ENCODE measurements at places on chromosomes 12 and 14.

GRCh38 chr12:14699923-14700322 is 3.5 kb upstream of the GUCY2C start:
- DNase-seq, result no peak

DNA sequence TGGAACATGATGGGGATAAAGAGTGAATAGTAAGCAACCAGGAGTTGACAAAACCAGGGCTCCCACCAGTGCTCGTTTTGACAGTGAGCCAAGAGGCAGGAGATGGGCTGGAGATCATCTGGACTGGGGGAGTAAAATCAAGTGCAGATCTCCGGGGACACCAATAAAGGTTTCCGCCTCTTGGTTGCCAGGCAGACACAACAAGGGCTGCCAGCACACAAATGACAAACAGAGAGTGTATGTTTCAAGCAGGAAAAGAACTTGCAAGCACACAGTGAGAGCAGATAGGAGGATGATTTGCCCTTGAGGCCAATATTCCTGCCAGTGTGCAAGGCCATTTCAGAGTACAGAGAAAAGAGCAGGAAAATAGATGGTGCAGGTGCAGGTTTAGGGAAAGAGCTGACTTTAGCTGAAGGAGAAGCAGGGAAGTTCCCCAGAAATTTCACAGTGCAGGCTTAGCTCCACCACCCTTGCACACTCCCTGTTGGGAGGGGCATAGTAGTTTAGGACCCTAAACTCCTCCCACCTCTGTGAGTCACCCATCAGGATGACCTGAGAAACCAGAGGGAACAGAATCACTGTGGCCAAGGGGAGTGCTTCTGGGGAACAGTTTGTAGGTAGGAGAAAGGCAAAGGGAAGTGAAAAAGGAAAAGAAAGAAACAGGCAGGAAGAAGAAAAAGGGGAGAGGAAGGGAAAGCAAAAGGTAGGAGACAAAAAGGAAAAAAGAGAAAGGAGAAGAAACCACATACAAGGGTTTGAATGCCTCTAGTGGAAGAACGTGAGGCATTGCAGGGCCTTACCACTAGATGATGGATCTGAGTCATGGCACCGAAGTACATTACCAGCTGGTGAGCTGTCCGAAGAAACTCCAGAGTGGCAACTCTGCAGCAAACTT is 404.4 kb downstream of the SLC6A15 start:
- DNase-seq, result peak; percentile 46

- DNase-seq, result no peak
These were observed 84.6 kb downstream of the SLC38A6 start for GRCh38 chr14:61065656-61066055.

DNA sequence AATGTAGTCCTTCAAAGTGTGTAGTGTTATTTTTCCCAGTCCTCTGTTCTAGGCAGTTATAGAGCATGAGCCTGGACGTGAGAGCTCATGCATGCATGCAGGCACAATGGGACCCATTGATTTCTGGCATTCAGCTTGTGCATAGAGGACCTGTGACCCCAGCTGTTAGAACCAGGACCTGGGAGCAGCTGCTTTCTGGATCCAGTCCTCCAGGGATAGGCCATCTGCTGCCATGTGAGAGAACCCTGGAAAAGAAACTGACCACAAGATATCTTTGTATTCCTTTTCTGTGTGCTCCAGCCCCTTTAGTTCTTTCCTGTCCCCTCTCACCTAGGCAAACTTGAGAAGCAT is 76.9 kb downstream of the SUSD6 start:
- DNase-seq, result no peak

DNA sequence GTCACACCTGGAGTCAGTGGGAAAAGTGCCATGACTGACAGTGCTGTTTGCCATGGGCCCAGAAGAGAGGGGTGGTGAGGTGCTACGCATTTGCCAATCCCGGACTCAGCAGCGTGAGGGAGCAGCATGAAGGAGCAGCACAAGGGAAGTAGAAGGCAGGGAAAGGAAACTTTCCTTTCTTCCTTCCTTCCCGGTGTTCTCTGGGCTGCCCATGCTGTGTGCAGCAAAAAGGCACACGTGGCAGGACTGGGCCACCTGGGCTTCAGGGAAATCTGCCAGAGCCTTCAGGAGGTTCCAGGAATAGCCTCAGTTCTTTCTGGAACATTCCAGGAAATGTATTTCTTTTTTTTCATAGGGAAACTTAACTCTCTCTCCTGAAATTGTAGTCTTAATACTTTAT is 23.0 kb downstream of the TRIM9 start:
- no peak for DNase-seq
